ENCODE measurements at places on chromosomes 1 and 21.

GRCh38 chr21:43646550-43647260, 12.6 kb downstream of the HSF2BP start:
- no peaks in the 10 kb centered on the region for H3K27me3 ChIP-seq
- H3K27ac ChIP-seq, result no peak overlapping the region
- peak; percentile 93 for DNase-seq
- H3K4me3 ChIP-seq, result peak overlapping the region; percentile 35

- H3K4me1 ChIP-seq, result no peaks in the 10 kb centered on the region
- no peak overlapping the region for H3K4me3 ChIP-seq
- H3K27ac ChIP-seq, result no peak overlapping the region
- DNase-seq, result no peak
- H3K36me3 ChIP-seq, result no peaks in the 10 kb centered on the region
These were observed 19.6 kb upstream of the PDPN start for GRCh38 chr1:13564073-13564472.

- H3K27ac ChIP-seq, result no peak overlapping the region
- H3K27me3 ChIP-seq, result no peaks in the 10 kb centered on the region
- DNase-seq, result no peak
- no peaks in the 10 kb centered on the region for H3K36me3 ChIP-seq
- H3K4me3 ChIP-seq, result no peak overlapping the region
These were observed 2.5 kb upstream of the OLIG1 start for GRCh38 chr21:33067457-33067856.

GRCh38 chr21:45228656-45229240, 58.9 kb downstream of the POFUT2 start:
- H3K27ac ChIP-seq, result no peak overlapping the region
- no peaks in the 10 kb centered on the region for H3K36me3 ChIP-seq
- DNase-seq, result no peak

DNA sequence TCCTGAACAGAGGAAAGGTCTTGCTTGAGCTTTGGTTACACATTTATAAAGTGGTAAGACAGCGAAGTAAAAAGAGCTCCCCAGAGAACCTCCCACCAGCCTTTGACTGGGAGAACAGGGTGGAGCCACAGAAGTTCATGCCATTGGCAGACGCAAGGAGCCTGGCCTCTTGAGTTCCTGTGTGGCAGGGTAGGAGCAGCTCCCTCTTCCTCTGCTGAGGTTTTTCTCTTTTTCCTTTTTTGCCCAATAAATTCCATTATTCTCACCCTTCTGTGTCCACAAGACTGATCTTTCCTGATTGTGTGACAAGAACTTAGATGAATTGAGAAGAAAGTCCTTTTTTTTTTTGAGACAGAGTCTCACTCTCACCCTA, 4.3 kb downstream of the THEM4 start:
- no peaks in the 10 kb centered on the region for H3K36me3 ChIP-seq
- H3K4me1 ChIP-seq, result peaks cover 12% of the 10 kb centered on the region
- no peak overlapping the region for H3K4me3 ChIP-seq
- H3K27ac ChIP-seq, result no peak overlapping the region
- no peak for DNase-seq

GRCh38 chr21:25491267-25491666, 116.0 kb downstream of the MRPL39 start:
- H3K27me3 ChIP-seq, result no peaks in the 10 kb centered on the region
- no peak overlapping the region for H3K4me3 ChIP-seq
- no peaks in the 10 kb centered on the region for H3K36me3 ChIP-seq
- no peak for DNase-seq

GRCh38 chr1:162908236-162908635, 47.3 kb upstream of the CCDC190 start:
- H3K36me3 ChIP-seq, result no peaks in the 10 kb centered on the region
- no peak overlapping the region for H3K27ac ChIP-seq
- no peak for DNase-seq

GRCh38 chr1:199907361-199907760, 120.1 kb upstream of the NR5A2 start:
- no peaks in the 10 kb centered on the region for H3K36me3 ChIP-seq
- no peaks in the 10 kb centered on the region for H3K4me1 ChIP-seq
- H3K27me3 ChIP-seq, result no peaks in the 10 kb centered on the region
- no peak overlapping the region for H3K4me3 ChIP-seq
